ENCODE measurements at places on chromosomes 5 and 9.

- no peak for DNase-seq
Observed at GRCh38 chr5:150073677-150074076, 12.7 kb downstream of the CSF1R start.

DNA sequence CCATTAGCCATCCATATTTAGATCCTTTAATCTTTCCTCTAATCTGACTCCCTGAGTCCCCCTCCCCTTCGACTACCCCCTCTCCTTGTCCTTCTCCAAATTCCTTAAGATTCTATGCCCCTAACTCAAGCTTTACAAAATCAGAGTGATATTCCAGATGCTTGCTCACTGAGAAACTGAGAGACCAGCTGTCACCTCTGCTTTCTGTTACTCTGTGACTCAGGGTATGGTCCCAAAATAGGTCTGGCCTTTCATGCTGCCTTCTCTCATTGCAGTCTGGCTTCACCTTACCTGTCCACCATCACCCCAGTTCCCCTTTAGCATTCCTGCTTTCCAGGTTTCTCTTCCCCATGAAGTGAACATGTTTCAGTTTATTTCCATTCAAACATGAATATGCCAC, 383.3 kb upstream of the SLC30A5 start:
- DNase-seq, result no peak

- no peak for DNase-seq
Observed at GRCh38 chr9:95286151-95286550, 31.4 kb downstream of the FANCC start.

GRCh38 chr5:13179407-13180087, 764.9 kb downstream of the DNAH5 start:
- no peak for DNase-seq

GRCh38 chr5:147453875-147454814, 55.7 kb downstream of the DPYSL3 start:
- DNase-seq, result peak; percentile 39

DNA sequence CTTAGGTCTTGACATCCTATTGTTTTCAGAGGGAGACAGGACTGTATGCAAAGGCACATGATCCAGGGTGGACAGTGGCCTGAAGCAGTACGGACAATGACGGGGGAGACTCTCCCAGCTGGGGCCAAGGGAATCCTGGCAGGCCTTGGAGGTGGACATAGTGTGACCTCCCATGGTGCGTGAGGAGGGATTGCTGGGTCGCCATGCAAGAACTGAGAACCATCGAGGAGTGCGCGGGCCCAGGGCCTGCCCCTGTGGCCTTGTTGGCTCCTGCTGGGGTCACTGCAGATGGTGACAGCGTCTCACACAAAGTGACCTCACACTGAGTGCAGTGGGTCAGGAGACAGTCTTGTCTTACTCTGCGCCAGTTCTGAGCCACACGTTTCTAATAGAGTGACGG, 192.4 kb downstream of the GADD45G start:
- DNase-seq, result no peak

DNA sequence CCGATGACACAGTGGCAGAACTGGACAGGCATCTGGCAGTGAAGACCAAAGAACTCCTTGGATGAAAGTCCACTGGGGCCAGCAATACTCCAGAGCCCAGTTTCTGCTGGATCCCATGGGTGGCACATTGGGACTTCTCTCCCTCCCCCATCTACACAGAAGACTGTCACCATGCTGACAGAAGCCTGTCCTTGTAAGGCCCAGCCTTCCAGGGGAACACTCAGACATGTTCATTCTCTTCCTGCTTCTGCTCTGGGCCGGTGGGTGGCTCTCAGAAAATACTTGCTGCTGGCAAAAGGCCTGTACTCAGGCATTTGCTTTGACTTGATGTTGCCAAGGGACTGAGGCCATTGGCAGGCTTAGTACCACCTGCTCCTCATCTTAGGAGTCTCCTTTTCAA, 48.3 kb upstream of the PTGS1 start:
- DNase-seq, result no peak

GRCh38 chr5:5043346-5043745, 96.8 kb upstream of the ADAMTS16 start:
- no peak for DNase-seq

- DNase-seq, result no peak
Observed at GRCh38 chr9:91245431-91246313, 116.0 kb downstream of the AUH start.

DNA sequence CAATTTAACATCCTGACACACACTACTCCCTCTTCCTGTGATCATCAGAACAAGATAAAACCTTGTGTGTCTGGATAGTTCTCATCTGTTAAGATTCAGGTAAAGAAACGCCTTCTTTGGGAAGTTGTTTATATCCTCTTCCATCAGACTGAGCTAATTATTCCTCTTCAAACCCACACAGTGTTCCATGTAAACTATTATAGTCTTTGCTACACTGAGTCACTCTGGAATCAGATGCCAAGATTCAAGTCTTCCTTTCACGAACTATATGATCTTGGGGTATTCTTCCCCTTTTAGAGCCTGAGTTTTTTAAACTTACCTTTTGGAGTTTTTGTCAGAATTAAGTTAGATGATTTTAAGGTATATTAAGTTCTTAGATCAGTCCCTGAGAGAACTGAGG, 2.0 kb downstream of the OR1J1 start:
- no peak for DNase-seq

DNA sequence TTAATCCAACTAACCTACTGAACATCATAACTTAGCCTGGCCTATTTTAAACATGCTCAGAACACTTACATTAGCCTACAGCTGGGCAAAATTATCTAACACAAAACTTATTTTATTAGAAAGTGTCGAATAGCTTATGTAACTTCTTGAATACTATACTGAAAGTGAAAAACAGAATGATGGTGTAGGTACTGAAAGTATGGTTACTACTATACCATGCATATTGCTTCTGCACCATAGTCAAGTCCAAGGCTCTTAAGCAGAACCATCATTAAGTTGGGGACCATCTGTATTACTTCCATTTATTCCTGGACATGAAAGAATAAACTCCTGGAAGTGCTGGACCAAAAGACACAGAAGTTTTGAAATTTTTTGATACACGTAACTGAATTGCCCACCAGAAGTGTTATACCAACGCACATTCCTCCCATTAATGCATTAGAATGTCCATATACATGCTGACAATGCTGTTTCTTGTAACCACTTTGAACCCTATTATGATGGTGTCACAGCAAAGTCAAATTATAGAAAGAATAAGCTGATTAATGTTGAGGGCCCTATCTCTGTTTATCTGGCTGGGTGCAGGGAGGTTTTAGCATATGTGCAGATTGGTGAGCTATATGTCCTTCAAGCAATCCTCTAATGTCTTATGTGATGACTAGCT, 375.7 kb downstream of the ACTL7B start:
- no peak for DNase-seq

- no peak for DNase-seq
Observed at GRCh38 chr5:133509742-133510079, 102.6 kb downstream of the FSTL4 start.

GRCh38 chr9:15834541-15834940, 281.7 kb downstream of the CCDC171 start:
- peak; percentile 17 for DNase-seq

DNA sequence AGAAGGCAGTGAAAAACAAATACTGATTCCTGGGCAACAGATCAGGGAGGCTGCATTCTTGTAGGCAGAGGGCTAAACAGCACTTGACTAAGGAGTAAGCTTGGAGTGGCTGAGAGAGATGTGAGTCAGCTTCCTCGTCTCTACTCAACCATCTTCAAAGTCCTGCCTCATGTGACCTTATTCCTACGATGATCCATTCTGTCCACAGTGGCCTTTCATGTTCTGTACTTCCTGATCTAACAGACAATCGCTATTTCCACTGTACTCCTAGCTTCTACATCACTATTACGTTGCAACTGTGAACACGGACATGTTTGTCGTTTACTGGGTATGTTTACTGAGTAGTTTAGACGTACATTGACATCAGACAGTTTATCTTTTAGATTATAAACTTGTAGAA, 365.4 kb downstream of the ARL15 start:
- no peak for DNase-seq

GRCh38 chr9:110951805-110952539, 86.3 kb downstream of the LPAR1 start:
- no peak for DNase-seq

GRCh38 chr9:35615981-35616680, 2.1 kb downstream of the CD72 start:
- DNase-seq, result no peak

GRCh38 chr9:36744678-36745077, 172.0 kb downstream of the MELK start:
- DNase-seq, result no peak

- no peak for DNase-seq
Observed at GRCh38 chr5:135149956-135150723, 116.1 kb upstream of the PITX1 start.

DNA sequence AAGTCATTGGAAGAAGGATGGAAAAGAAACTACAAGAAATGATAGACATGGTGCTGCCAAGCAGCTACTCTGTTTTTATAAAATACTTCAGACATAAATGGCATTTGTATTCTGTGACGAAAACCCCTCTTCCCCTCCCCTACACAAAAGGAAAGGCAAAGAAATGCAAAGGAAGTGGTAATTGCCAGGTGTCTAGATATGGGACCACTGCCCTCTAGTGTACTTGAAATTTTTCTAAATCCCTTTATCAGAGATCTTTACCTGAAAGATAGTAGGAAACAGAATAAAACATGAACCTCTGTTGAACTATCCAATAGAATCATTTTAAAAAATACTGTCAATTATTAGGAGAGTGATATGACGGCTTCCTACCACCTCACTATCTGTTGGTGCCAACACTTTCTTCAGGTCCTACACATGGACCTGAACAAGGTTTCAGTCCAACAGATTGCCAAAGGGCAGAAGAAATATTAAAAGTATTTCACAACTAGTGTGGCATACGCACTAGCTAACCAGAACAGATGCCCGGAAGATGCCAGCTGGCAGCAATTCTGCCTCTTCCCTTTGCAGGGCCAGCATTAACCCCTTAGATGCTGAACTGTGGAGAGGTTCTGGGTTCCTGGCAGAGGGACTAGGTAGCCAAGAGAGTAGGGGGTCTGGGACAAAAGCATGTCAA, 104.1 kb downstream of the TSSK1B start:
- no peak for DNase-seq

GRCh38 chr5:2908086-2908485, 156.6 kb upstream of the IRX2 start:
- DNase-seq, result no peak

DNA sequence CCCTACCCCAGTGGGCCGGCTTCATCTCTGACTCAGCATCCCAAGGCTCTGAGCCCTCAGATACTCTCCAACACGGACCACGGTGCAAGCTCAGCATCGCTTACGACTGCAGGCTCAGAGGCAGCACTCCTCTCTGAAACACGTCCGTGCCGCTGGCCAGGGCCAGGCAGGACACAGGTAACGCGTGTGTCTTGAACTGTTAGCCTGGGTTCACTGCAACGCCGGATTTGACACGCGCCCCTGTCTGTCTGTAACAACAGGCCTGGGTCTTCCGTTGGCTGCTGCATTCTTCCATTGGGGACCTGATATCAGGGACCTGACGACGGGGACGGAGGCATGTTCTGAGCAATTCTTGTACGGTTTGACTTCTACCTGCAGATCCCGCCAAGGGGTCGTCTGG, 6.4 kb downstream of the SLC6A3 start:
- DNase-seq, result no peak

- peak; percentile 67 for DNase-seq
Observed at GRCh38 chr9:98315551-98316060, 60.2 kb upstream of the TBC1D2 start.

- DNase-seq, result no peak
Observed at GRCh38 chr5:157266286-157267007, 524 bp downstream of the CYFIP2 start.

DNA sequence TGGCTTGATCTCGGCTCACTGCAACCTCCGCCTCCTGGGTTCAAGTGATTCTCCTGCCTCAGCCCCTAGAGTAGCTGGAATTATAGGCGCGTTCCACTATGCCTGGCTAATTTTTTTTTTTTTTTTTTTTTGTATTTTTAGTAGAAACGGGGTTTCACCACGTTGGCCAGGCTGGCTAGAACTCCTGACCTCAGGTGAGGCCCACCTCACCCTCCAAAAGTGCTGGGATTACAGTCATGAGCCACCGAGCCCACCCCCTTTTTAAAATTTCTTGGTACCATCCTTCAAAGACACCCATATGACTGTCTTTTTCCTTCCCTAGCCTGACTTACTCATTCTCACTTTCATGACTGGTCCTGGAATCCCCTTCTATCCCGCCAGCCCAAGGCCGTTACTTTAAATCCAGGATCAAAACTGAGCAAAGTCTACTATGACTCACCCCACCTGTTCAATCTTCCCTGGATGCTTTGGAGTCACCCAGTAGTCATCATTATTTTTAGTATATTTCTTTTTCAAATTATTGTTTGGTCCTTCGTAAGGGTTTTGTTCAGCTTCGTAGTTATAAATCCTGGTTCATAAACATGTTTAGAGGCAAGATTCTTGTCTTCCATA, 1.2 kb upstream of the TBCA start:
- no peak for DNase-seq
